Karpas-422 (cell line): ENCODE measurements at places on chromosomes 16 and 17.
A peak's percentile ranks its signal among the peaks of the same experiment; 100 is the strongest.

GRCh38 chr17:2076087-2076984 lies 21.4 kb downstream of the HIC1 start:
- DNase-seq, result no peak

DNA sequence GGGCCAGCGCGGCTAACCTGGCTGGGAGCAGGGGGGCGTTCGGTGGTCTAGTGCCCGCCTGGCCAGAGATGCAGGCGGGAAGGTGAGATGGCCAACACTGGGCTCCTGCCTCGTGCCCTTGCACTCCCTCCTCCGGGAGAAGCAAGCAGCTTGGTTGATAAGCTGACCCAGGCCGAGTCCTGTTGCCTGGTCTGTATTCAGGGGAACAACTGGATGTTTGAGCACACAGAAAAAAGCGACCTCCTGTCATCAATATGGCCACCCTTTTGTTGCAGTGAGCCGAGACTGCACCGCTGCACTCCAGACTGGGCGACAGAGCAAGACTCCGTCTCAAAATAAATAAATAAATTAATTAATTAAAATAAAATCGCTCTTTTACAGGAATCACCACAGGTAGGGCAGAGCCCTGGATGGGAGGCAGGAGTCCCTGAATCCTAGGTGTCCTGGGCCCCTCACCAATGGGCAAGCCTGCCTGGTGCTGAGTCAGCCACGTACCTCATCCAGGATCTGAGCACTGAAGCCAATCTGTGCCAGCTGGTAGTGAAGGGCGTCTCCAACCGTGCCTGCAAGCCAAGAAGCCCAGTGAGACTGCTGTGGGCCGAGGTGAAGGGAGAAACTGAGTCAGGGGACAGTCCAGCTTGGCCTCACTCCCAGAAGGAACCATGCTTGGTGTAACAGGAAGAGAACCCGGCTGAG lies 31.8 kb downstream of the HASPIN start:
- no peak for DNase-seq

- no peak for DNase-seq
These were observed 130.9 kb upstream of the FOXF1 start for GRCh38 chr16:86379505-86379846.

DNA sequence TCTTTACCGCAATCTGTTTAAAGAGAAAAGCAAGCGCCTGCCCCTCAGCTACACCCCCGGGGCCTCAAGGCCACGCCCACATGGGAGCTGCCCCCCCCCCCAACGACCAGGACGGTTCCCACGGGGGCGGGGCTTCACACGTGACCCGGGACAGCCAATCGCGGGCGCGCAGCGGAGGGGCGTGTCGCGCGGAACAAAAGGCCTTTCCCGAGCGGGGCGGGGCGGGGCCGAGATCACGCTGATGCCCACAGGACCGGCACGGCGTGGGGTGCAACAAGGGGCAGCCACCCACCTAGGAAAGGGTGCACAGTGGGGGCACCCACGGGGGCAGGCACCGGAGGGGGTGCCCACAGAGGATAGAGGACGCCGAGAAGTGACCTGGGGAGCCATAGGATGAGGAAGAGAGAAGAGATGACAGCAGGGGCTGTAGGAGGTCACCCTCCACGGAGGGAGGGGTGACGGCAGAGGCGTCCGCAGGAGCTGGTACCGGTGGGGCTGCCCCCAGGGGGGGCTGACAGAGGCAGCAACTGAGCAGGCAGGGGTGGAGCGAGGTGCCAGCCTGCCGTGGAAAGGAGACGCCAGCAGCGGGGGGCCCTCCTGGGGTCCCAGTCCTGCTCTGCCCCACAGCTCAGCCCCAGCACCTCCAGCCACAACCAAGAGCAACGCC lies 6.2 kb downstream of the UNKL start:
- DNase-seq, result peak; percentile 98

DNA sequence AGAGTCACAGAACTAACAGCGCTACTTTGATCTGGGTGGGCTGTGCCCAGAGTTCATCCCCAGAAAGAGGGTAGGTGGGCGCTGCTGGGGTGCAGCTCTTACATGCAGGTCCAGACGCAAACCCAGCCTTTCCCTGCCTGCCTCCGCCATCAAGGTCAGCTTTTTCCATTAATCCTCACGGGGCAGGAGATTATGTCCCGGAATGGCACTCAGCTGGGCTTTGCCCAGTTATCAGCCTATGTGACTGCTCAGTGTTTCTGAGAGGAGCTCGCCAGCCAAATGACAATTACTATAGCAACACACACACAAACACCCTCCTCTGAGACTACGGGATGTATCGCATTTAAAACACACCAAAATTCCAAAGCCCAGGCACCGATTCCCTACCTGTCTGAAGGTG lies 20.1 kb downstream of the GLYR1 start:
- no peak for DNase-seq

- DNase-seq, result no peak
These were observed 24.3 kb upstream of the GSE1 start for GRCh38 chr16:85588562-85589503.
